Left kidney (tissue), 8 donors: ENCODE measurements at places on chromosomes 16 and 17. TPM values are rescaled to one million over a fixed set of nuclear protein-coding genes. Genes with fewer than 3 reads are reported as not detected.

DNA sequence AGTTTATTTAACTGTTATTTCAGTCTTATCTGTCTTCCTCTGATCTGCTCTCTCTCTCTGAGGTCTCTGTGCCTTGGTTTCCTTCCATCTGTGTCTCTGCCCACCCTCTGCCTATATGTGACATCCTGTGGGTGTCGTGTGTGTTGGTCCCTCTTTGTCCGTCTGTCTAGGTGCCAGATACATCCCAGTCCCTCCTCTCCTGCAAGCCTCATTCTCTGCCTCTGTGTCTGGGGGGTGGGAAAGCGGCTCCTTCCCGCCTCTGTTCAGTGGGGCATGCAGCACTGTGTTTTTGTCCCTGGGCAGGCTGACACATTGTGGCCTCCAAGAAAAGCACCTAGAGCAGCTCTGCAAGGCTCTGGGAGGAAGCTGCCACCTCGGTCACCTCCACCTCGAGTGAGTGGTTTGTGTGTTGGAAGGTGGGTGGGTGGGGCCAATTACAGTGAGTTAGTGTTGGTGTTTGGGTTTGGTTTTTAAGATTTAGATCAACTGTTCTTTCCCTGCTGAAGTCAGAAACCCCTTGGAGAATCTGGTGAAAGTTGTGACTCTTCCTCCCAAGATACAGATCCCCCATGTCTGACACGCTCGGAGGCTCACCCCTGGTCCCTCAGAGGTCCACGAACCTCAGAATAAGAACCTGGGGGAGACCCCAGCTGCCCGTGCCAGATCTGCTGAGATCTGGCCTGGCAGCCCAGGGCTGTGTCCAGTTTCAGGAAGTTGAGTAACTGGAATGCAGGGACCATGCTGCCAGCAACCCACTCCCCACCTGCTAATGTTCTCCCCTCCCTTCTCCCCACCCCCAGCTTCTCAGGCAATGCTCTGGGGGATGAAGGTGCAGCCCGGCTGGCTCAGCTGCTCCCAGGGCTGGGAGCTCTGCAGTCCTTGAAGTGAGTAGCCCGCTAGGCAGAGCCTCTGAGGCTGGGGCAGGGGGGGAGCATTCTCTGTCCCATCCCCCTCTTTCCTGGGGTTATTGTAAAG is 50.9 kb upstream of the CPNE2 start:
- no peak for DNase-seq

- DNase-seq: no peak
Observed at GRCh38 chr16:61987474-61988012, 48.7 kb downstream of the CDH8 start.

GRCh38 chr16:27476240-27476639 is 73.5 kb downstream of the GTF3C1 start:
- DNase-seq: no peak

DNA sequence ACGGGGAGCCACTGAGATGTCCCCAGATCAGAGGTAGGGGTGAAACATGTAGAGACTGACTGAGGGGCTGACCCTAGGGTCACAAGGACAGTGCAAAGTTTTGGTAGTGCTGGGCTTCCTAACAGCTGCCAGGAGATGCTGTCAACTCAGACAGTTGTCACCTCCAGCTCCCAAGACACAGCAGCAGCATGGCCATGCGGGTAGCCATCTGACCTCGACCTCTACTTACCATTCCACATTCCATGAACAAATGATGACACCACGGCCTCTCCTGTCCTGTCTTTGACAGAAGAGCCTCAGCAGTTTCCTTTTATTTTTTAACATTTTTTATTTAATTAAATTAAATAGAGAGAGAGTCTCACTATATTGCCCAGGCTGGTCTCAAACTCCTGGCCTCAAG is 65.3 kb upstream of the NFAT5 start:
- no peak for DNase-seq

- no peak for DNase-seq
Observed at GRCh38 chr17:64387145-64387473, 3.6 kb downstream of the PECAM1 start.

- no peak for DNase-seq
Observed at GRCh38 chr17:17856386-17856785, 19.6 kb upstream of the SREBF1 start.

GRCh38 chr17:57379895-57380434 is 123.6 kb downstream of the MSI2 start:
- DNase-seq: no peak

DNA sequence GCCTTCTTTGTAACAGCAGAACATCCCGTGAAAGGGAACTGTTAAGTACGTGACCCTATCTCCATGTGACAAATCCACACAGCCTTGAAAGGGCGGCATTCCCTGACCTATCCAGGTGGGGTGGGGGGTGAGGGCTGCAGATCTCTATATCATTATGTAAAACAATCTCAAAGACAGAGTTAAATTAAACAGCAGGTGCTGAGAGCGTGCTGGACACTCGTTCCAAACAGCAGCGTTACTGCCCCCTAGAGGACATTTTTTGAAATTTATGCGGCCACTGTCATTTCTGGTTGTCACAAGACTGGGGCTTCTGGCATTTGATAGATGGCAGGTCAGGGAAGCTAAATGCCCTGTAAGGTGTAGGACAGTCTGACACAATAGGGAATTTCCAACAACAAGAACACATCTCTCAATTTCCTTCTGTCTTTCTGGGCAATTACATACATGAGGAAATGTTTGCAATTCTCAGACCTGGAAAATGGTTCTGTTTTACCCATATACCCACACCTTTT is 6.7 kb upstream of the SLC25A39 start:
- no peak for DNase-seq

DNA sequence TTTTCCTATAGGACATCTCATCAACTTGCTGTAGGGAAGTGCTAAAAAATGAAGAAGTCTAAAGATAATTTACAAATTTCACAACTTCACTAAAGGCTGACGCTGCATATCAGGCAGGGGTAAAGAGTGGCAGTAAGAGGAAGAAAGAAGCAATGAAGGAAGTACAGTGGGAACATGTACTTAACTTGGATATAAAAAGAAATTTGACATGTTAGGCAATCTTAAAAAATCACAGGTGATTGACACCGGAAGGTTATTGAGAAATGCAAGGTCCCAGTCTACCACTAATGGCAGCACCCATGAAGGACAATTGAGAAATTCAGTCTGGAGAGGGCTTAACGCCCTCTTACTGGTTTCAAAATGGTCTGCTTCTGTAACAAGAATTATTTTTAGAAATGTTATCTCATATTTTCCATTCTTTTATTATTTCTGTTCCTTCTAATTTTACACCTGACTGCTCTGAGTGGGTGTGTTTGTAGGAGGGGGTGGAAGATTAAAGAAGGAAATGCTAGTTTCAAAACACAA is 358.1 kb downstream of the KCNJ2 start:
- DNase-seq: no peak

DNA sequence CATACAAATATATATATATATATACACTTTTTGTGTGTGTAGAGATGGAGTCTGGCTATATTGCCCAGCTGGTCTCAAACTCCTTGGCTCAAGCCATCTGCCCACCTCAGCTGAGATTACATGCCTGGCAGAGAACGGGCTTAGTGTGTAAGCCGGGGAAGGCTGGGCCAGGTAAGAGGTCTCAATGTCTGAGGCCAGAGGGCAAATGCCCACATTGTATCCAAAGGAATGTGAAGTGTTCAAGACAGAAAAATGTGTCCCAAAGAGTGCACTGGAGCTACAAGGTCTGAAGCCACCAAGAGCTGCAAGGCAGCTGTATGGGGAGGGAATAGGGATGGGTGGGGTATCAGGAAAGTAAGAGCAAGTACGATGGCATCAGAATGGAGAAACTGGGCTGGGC is 8.8 kb downstream of the CD2BP2 start:
- no peak for DNase-seq

GRCh38 chr17:32160526-32160925 is 18.2 kb downstream of the RHOT1 start:
- DNase-seq: no peak

- peak; percentile 66 for DNase-seq
Observed at GRCh38 chr16:53922807-53923571, 219.0 kb downstream of the FTO start.

GRCh38 chr16:21327046-21327445 is 49.0 kb upstream of the CRYM start:
- DNase-seq: no peak

GRCh38 chr17:77846531-77847085 is 111.9 kb upstream of the TNRC6C start:
- no peak for DNase-seq

The ABCC12 gene
- 0.13 TPM for polyA plus RNA-seq

The KRT28 gene
- not detected for polyA plus RNA-seq

The TSNAXIP1 gene
- polyA plus RNA-seq: 7.8 TPM
